ENCODE measurements at places on chromosomes 13 and 19.

DNA sequence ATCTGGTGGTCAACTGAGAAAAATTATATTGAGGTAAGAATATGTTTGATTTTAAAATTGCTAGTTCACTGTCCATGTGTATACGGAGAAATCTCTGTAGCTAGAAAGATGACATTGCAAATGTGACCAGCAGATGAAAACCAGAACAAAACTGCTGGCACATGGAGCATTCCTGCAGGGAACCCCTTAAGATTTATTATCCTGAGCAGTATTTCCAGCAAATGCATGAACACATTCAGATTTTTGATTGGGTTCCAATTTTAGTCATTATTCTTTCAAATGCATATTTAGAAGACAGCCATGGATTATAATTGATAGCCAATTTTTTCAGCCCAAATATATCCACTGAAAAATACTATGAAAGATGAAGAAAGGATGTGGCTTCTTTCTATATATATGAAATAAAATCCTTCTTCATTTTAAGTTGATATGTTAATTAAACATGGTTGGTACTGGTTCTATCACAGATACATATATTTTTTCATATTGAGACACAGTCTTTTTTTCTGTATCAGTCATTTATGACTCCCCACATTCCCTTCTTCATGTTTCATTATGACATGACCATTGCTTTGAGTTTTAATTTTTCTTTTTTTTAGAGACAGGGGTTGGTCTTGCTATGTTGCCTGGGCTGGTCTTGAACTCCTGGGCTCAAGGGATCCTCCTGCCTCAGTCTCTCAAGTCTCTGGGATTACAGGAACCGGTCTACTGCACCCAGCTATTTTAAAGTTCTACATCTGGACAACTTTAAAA is 376.5 kb downstream of the KLF12 start:
- DNase-seq: no peak

- DNase-seq: no peak
Measured at GRCh38 chr13:27921421-27921960, 1.7 kb downstream of the PDX1 start.

GRCh38 chr13:54841682-54842081 is 1813.1 kb downstream of the OLFM4 start:
- DNase-seq: no peak

GRCh38 chr19:33450689-33451088 is 70.9 kb downstream of the PEPD start:
- no peak for DNase-seq

- DNase-seq: peak; percentile 44
Measured at GRCh38 chr19:13153569-13154240, 3.5 kb downstream of the IER2 start.

DNA sequence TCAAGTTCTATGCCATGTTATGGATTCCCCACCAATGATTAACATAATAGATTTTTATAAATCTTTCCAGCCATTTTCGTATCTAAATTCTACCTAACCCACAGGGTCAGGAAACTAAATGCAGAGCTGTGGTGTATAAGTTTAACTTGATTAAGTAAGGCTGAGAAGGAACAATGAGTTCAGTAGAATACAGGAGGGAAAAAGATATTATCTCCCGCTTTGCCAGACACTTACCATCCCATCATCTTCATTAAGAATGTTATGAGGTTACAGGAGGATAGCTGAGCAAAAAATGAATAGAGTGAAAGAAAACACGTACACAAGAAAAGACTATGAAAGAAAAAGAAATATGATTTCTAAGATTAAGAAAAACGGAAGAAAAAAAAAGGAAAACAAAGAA is 27.1 kb downstream of the N4BP2L2 start:
- no peak for DNase-seq

GRCh38 chr13:74479124-74479523 is 344.9 kb upstream of the KLF12 start:
- no peak for DNase-seq

DNA sequence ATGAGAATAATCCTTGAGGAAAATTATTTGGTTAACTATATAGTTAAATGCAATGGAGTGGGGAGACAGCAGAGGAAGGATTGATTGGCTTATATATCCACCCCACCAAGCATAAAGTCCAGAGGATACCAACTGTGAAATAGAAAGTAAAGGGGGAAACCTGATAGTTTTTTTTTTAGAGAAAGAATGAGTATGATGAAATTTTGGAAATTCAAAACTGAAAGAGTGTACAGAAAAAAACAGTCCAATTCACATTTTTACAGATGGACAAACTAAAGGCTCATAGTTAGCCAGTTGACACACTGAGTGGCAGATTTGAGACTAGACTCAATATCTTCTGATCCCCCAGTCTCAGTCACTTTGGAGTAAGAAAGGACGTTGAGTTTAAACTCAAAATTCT is 51.1 kb downstream of the FNDC3A start:
- DNase-seq: no peak

- no peak for DNase-seq
Measured at GRCh38 chr13:43036351-43037250, 13.2 kb downstream of the DNAJC15 start.

GRCh38 chr19:1064661-1065605 is 2.0 kb upstream of the ARHGAP45 start:
- peak; percentile 56 for DNase-seq

GRCh38 chr19:50568728-50569698 is 778 bp upstream of the LRRC4B start:
- no peak for DNase-seq

GRCh38 chr13:43089912-43090498 is 66.6 kb downstream of the DNAJC15 start:
- DNase-seq: no peak

GRCh38 chr13:76852986-76853385 is 33.2 kb downstream of the KCTD12 start:
- no peak for DNase-seq

DNA sequence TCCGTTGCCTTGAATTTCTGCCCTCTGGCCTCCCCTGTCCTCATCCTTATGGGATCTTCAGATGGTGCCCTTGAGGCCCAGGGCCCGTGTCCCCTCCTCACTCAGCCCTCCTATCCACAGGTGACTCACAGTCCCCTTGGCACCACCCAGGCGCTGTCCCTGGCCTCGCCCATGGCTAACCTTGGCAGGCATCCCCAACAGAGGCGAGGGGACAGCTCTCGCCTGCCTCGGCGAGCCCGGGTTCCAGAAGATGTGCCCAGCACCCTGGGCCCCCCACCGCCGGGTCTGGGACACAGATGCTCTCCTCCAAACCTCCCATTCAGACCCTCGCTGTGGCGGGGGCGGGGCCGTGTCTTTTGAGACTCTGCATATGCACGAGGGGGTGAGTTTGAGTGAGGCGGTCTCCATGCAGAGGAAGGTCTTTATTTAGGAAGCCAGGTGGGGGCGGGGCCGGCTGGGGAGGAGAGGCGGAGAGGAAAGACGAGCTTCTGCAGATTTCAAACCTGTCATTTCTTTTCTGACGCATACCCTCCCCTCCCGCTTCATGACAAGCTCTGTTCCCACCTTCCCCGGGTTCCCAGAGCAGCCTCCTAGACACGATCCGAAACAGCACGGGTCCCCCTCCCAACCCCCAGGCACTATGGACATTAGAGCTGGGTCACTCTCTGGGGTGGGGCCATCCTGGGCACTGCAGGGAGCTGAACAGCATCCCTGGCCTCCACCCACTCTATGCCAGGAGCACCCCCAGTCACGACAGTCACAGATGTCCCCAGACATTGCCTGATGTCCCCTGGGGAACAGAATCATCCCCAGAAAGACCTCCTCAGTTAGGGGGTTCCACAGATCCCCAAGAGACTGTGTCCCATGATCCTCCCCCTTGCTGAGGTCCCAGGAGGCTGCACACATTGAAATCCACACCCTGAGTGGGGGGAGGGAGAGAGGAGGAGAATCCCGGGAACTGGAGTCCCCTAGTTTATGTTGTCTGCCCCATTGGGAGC is 48.5 kb downstream of the GNG7 start:
- DNase-seq: no peak

- no peak for DNase-seq
Measured at GRCh38 chr13:37067874-37068273, 8.4 kb upstream of the SUPT20H start.

DNA sequence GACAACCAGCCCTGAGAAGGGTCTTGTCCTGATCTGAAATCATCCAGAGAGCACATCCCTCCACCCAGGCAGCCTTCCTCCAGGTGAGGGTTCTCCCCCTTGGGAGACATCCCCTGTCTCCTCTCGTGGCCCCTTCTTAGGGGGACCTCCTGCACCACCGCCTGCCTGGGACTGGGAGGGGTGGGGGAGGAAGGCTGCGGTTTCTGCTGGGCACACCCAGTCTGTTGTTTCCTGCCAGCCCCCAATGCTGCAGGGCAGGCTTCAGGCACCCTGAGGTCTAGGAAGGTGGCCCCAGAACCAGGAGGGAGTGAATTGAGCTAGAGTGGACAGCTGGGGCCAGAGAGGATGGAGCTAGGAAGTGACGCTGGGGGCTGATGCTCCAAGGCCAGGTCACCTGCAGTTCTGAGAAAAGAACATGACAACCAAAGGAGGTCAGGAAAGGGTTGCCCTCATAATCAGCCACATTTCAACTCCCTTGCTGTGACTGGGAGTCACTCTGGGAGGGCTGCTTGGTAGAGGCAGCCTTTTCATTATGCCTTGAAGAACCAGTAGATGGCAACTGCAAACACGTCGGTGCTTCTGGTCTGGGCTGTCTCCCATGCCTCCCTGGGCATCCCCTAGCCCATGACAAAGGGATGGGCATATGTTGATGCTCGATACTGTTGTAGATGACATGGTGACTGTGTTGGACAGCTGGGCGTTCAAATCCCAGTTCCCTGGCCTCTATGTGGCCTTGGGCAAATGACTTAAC is 1.4 kb downstream of the ARHGEF18 start:
- peak; percentile 91 for DNase-seq

DNA sequence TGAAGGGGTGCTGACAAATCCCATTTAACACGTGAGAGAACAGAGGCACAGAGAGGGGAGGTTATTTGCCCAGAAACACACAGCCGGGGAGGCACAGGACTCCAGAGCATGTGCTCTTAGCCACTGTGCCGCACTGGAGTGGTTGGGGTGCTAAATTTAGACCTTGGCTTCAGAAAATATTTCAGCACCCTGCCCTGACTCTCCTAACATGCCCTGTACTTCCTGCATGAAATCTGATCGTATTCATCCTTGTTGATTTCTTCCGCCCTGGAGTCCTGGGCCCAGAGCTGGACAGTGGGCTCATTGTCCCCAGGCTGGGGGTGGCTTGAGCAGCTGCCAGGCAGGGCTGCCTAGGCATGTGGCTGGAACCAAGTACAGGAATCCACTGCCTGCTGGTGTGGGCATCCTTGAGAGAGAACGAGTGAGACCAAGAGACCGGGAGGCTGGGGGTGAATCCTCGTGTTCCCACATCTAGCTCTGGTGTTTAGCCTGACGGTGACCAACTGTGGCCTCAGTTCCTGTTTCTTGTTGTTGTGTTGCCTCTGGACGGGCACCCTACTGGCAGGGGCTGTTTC is 5.3 kb downstream of the SLC27A1 start:
- DNase-seq: no peak

GRCh38 chr13:70784207-70784989 is 676.1 kb upstream of the KLHL1 start:
- DNase-seq: no peak

GRCh38 chr19:38326591-38326990 is 6.9 kb downstream of the KCNK6 start:
- no peak for DNase-seq

DNA sequence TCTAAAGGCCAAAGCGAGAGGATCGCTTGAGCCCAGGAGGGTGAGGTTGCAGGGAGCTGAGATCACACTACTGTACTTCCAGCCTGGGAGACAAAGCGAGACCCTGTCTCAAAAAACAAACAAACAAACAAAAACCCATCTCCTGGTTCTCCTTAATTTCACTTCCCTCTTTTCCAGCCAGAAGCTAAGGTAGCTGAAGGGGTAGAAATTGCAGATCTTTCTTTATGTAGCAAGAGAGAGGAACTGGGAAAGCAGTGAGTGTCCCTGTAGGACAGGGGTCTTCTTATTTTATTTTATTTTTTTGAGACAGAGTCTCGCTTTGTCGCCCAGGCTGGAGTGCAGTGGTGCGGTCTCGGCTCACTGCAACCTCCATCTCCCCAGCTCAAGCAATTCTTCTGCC is 4.5 kb upstream of the TSPAN16 start:
- DNase-seq: no peak

GRCh38 chr13:24178847-24179485 is 18.4 kb downstream of the SPATA13 start:
- no peak for DNase-seq

DNA sequence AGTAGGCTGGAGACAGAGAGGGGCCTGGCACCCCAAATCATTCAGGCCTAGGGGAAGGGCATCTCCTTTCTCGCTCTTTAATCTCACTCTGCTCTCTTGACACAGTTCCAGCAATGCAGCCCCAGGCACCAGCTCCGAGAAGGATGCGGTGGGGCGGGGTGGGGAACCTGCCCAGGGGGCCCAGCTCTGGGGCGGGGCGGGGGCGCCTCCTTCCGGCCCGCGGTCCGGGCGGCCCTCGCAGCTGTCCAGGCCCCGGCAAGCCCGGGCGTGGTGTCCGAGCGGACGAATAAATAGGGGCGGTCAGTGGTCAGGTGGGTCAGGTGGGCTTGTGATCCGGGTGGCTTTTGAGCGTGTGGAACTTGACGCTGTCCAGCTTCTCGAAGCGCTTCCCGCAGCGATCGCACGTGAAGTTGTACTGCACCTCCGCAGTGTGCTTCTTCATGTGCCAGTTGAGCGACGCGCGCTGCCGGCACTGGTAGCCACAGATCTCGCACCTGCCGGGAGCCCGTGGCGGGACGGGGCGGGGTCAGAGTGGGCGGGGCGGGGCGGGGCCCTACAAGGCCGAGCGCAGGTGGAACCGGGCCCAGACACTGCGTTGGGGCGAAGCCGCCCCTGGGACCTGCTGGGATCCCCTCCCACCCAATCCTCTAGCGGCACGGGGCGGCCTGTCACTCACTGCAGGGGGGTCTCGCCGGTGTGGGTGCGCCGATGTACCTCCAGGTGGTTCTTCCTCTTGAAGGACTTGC is 2.7 kb upstream of the ELAVL3 start:
- DNase-seq: no peak

- no peak for DNase-seq
Measured at GRCh38 chr13:110400786-110401533, 93.9 kb downstream of the COL4A2 start.

GRCh38 chr13:85436029-85436428 is 363.2 kb downstream of the SLITRK6 start:
- DNase-seq: no peak

- no peak for DNase-seq
Measured at GRCh38 chr13:32210101-32210500, 105.1 kb downstream of the ZAR1L start.

DNA sequence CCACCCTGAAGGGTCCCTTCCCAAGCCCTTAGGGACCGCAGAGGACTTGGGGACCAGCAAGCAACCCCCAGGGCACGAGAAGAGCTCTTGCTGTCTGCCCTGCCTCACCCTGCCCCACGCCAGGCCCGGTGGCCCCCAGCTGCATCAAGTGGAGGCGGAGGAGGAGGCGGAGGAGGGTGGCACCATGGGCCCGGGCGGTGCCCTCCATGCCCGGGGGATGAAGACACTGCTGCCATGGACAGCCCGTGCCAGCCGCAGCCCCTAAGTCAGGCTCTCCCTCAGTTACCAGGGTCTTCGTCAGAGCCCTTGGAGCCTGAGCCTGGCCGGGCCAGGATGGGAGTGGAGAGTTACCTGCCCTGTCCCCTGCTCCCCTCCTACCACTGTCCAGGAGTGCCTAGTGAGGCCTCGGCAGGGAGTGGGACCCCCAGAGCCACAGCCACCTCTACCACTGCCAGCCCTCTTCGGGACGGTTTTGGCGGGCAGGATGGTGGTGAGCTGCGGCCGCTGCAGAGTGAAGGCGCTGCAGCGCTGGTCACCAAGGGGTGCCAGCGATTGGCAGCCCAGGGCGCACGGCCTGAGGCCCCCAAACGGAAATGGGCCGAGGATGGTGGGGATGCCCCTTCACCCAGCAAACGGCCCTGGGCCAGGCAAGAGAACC is 1.5 kb downstream of the EGLN2 start:
- no peak for DNase-seq

GRCh38 chr19:18329035-18329376 is 6.1 kb upstream of the LSM4 start:
- DNase-seq: no peak

Data from thymus (tissue), 14 donors.